ENCODE measurements at places on chromosomes 11 and 22.

GRCh38 chr11:29159552-29160465, 857.0 kb downstream of the KCNA4 start:
- DNase-seq, result peak; percentile 55

GRCh38 chr11:112555491-112556364, 295.1 kb upstream of the PLET1 start:
- peak; percentile 9 for DNase-seq

- no peak for DNase-seq
These were observed 631 bp upstream of the NPTXR start for GRCh38 chr22:38844315-38845003.

DNA sequence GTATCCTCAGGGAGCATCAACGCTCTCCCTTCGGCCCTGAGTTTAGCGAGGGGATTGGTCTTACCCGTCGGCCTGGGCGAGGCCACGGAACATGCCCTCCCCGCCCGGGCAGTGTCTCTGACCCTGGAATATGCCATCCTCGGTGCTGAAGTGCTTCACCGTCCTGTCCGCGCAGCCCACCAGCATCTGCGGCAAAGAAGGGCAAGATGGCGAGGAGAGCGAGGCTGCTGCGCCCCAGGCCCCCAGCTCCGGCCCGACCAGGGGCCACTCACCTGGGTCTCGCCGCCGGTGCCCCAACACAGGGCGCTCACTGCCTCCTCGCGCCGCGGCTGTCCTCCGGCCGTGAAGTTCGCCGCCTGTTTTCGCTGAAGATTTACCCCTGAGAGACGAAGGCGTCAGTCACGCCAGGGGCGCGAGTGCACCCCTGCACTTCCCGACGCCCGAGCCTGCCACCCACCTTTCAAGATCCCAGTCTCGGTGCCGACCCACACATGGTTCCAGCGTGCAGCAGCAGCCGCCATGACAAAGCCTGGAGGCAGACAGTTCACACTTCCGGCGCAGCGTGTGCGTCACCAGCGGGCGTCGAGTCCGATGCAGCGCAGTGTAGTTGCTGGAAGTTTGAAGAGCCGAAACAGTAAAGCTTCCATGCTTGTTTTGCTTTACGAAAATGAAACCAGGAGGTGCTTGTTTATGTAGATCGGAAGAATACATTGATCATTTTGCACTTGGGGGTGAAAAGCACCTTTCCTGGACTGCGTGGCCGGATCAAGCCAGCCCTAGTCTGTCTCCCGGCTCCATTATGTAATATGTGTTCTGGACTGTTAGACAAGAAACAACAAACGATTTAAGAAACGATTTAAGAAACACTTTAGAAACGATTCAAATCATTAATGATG, at the start of gene WDR74:
Gene WDR74, minus strand, starts transcription at position 541 of the 896 bp plus-strand sequence. Its CDS starts 20 bp downstream, at position 521.
- peak; percentile 91 for DNase-seq

- DNase-seq, result no peak
These were observed 1.0 kb upstream of the DRD4 start for GRCh38 chr11:635945-636510.

DNA sequence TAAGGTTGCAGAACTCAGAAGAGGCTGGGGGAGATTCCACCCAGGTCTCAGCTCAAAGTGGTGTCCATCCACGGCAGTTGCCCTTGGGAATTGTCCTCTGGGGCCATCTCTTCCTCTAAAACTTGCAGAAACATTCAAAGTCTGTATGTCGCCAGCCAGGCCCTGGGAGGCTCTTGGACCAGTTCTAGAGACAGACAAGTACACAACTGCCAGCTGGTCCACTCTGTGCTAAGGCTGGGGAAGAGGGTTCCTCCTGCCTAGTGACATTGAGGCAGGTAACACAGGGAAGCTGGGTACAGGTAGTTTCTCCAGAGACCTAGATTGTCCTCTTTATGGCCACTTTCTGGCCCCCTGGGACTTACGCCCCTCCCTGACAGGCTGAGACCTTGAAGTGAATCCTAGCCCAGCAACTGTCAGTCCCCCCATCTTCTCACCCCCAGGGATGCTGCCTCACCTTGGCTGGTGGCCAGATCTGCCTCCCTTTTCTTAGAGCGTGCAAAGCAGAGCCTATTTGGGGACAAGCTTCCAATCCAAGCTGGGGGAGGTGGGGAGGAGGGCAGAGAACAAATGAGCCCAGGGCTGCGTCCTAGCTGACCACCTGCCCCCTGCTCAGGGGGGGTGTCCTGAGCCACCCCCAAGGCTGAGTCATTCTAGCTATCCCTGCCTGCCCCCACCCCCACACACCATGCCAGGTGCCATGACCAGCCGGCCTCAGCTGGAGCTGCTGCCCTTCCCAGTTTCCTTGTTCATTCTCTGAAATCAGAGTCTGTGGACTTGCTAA, 8.4 kb downstream of the FAM83F start:
- DNase-seq, result no peak

- peak; percentile 23 for DNase-seq
These were observed 359.0 kb downstream of the JRKL start for GRCh38 chr11:96748639-96749370.

GRCh38 chr11:59195586-59195985, 17.1 kb downstream of the MPEG1 start:
- DNase-seq, result no peak

DNA sequence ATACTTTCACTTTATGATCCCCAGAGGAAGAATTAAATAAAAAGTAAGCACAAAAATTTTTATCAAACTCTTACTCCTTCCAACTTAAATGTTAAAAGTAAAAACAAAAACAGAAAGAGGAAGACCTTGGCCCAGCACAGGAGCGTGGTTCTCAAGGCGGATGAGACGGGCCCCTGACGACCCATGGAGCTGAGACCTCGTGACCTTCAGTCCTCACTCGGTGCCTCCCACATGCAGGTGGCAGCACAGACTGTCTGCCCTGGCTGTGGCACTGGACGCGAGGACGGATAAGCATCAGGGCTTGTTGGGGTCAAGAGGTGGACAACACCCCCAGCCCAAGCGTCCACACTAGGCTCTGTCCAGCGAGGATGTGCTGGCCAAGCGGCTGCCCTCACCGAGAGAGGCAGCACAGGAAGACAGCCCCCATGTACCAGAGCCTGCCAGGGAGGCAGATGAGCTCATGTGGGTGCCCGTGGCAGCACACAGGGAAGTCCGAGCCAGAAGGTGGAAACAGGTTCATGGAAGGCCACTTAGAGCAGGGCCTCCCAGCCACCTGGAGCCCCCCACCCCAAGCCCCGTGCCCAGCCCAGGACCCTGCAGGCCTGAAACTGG, 1389.8 kb downstream of the TBC1D22A start:
- DNase-seq, result no peak

GRCh38 chr11:128593281-128593680, 5.9 kb upstream of the ETS1 start:
- no peak for DNase-seq

DNA sequence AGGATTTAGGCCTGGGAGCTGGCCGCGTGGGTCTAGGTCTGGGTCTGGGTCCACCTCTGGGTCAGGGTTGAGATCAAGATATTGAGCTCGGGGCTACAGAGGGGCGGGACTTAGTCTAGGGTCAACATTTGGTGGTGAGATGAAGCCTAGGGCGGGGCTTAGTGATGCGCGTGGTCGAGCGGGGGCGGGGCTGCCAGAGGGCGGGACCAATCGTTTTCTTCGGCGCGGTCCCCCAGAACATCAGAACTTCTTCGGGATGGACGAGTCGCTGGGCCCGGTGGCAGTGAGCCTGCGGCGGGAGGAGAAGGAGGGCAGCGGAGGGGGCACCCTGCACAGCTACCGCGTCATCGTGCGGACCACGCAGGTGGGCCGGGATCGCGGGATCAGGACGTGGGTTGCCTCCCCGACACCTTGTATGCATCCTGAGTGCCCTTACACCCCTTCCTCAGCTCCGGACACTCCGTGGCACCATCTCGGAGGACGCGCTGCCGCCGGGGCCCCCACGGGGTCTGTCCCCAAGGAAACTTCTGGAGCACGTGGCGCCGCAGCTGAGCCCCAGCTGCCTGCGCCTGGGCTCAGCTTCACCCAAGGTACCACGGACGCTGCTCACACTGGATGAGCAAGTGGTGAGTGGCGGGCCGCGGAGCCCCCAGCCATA, 4.2 kb downstream of the SIPA1 start:
- DNase-seq, result no peak

- no peak for DNase-seq
These were observed 16.9 kb downstream of the FXYD6 start for GRCh38 chr11:117859488-117860112.

DNA sequence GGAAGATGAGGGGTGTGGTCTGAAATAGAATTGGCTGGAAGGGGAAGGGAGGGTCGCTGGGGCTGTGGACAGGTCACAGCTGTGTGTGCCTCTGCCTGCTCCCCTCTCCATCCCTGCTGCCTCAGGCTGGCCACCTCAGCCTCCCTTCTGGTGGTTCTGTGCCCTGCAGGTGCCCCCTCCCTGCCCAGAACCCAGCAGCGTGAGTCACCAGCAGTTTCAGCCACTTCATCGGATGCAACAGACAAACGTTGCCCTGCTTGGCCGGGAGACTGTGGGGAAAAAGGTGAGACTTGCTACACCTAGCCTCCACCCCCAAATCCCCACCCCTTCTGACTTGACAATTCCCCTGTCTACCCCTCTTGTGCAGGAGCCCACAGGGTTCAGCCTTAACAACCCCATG, 21.8 kb upstream of the LRRC10B start:
- DNase-seq, result peak; percentile 77

GRCh38 chr11:130553306-130553705, 104.9 kb downstream of the ADAMTS15 start:
- no peak for DNase-seq

GRCh38 chr22:42270510-42271190, at the start of gene TCF20:
TCF20 (minus strand) TSS chr22:42270653; CDS start chr22:42215305, 55,348 bp downstream.
- peak; percentile 70 for DNase-seq

GRCh38 chr22:46113110-46113909, 37.0 kb upstream of the PPARA start:
- no peak for DNase-seq

DNA sequence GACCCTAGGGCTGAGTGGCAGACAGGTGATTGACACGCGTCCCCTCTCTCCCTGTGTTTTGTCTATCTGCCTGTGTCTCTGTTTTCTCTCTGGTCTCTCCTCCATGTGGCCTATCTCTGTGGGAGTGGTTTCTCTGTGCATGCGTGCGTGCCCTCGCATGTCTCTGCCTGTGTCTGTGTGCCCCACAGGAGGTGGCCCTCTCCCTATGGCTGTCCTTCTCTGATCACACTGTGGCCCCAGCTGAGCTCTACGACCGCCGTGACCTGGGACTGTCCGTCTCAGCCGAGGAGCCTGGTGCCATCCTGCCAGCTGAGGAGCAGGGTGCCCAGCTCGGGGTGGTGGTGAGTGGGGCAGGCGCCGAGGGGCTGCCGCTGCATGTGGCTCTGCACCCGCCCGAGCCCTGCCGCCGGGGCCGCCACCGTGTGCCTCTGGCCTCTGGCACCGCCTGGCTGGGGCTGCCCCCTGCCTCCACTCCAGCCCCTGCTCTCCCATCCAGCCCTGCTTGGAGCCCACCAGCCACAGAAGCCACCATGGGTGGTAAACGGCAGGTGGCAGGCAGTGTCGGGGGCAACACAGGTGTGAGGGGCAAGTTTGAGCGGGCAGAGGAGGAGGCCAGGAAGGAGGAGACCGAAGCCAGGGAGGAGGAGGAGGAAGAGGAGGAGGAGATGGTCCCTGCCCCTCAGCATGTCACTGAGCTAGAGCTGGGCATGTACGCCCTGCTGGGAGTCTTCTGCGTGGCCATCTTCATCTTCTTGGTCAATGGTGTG, 11.6 kb downstream of the TMEM132A start:
- no peak for DNase-seq

GRCh38 chr11:8232849-8233606, 30.6 kb downstream of the LMO1 start:
- DNase-seq, result no peak

DNA sequence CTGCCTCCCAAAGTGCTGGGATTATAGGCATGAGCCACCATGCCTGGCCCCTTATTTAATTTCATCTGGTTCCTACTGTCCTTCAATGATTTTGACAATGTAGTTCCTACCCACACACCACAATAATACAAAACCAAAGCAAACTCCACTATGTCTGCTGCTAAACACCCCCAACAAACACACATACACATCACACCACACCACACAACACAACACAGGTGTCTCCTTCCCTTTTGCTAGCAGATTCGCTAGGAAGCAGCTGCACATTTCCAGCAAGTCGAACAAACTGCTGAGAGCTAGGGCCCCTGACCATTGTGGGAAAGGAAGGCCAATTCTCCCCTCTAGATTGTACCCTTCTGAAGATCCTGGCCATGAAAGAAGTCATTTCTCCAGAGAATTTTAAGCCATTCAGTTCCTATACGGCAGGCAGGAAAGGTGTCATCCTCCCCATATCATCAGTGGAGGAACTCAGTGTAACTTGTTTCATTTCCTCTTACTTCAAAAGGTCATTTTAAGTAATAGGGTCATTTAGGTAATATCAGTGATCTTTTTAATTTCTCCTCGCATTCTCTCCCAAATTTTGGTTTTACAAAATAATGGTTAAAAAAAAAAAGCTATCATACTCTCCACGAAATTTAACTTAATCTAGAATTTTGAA, 18.5 kb downstream of the NUMA1 start:
- DNase-seq, result no peak

Data from mammary epithelial cell (primary cell).